ENCODE measurements at places on chromosomes 12 and 14. TPM values are rescaled to one million over a fixed set of nuclear protein-coding genes. Genes with fewer than 3 reads are reported as not detected.

PRB2 gene
- total RNA-seq: not detected

NELL2 gene
- total RNA-seq: 0.42 TPM

TAS2R42 gene
- total RNA-seq: not detected

MARK3 gene
- 76.0 TPM for total RNA-seq

EXOC3L4 gene
- 2.0 TPM for total RNA-seq

DNA sequence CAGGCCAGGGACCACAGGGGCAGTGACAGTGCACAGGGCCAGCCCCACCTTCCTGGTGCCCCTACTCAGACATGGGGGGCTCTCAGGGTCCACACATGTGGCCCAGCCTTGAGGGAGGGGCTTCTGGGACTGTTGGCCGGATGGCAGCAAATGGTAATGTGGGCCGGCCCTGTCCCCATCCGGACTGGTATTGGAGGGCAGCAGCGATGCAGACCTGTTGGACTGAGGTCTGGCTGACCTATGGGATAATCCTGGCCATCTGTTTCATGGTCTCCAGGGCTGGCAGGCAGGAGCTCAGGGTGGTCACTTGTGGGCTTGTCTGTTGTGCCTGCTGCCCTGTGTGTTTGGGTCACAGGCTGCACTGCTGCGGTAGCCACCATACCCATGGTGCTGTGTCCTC lies 387.5 kb downstream of the TMEM121 start:
- DNase-seq: no peak
- H3K36me3 ChIP-seq: no peaks in the 10 kb centered on the region
- no peaks in the 10 kb centered on the region for H3K4me1 ChIP-seq
- H3K4me3 ChIP-seq: no peak overlapping the region

DNA sequence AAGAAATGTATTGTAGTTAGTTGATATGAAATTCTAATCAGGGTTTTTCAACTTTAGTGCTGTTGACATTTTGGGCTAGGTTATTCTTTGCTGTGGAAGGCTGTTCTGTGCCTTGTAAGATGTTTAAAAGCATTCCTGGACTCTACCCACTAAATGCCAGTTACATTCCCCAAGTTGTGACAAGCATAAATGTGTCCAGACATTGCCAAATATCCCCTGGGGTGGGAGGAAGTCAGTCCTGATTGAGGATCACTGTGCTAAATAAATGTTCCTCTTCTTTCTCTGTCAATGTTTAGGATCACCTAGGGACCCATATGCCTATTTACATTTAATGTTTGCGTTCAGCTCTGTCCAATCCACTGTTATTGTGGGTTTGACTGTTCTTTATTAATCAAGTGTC lies 268.3 kb downstream of the TMTC2 start:
- no peak overlapping the region for H3K4me3 ChIP-seq
- no peaks in the 10 kb centered on the region for H3K27me3 ChIP-seq
- no peak for DNase-seq
- H3K36me3 ChIP-seq: no peaks in the 10 kb centered on the region
- no peaks in the 10 kb centered on the region for H3K4me1 ChIP-seq
- H3K27ac ChIP-seq: no peak overlapping the region

- no peaks in the 10 kb centered on the region for H3K27me3 ChIP-seq
- H3K4me1 ChIP-seq: no peaks in the 10 kb centered on the region
- no peak overlapping the region for H3K27ac ChIP-seq
- H3K36me3 ChIP-seq: no peaks in the 10 kb centered on the region
- DNase-seq: no peak
Measured at GRCh38 chr14:100469632-100470522, 117.3 kb downstream of the BEGAIN start.

DNA sequence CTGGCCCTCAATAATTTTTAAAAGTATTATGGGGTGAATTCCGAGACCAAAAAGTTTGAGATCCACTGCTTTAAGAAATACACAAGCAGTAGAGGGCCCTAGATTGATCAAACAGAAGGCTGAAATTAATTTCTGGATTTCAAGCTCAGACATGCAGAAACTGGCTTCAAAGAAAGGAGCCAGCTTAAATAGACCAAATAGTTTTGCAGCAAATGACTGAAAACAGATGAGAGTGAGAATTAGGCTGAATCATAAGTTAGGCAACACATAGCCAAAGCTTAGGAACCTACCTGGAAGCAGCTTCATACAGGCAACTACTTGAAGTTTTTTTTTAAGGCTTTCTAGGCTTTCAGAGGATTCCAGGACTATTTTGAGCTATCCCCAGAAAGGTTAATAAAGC lies 12.4 kb downstream of the ATF7 start:
- no peaks in the 10 kb centered on the region for H3K27me3 ChIP-seq
- no peak for DNase-seq
- peaks cover 45% of the 10 kb centered on the region for H3K36me3 ChIP-seq
- H3K27ac ChIP-seq: no peak overlapping the region
- peaks cover 24% of the 10 kb centered on the region for H3K4me1 ChIP-seq

- DNase-seq: no peak
- H3K27ac ChIP-seq: no peak overlapping the region
- H3K36me3 ChIP-seq: peaks cover 32% of the 10 kb centered on the region
- H3K4me1 ChIP-seq: no peaks in the 10 kb centered on the region
- H3K4me3 ChIP-seq: no peak overlapping the region
Measured at GRCh38 chr12:6443361-6443983, 1.3 kb upstream of the CD27 start.

DNA sequence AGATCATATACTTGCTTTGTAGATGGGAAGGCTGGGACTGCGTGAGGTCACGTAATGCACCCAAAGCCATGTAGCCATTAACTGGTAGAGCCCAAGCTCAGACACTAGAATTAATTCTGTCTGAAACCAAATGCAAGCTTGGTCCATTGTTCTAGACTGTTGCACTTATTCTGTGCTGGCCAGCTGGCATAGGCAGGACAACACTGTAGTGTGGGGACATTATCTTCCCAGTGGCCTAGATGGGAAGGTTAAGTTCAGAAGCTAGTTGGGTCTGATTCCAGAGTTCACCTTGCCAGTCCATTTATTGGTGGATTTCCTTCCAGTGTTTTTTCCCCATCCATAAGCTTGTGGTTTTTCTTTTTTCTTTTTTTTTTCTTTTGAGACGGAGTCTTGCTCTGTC lies 39.1 kb downstream of the KLC1 start:
- no peaks in the 10 kb centered on the region for H3K27me3 ChIP-seq
- H3K4me3 ChIP-seq: no peak overlapping the region
- DNase-seq: no peak
- H3K4me1 ChIP-seq: no peaks in the 10 kb centered on the region
- H3K36me3 ChIP-seq: no peaks in the 10 kb centered on the region

GRCh38 chr14:24699052-24699451 lies 65.1 kb upstream of the GZMB start:
- no peak overlapping the region for H3K27ac ChIP-seq
- no peaks in the 10 kb centered on the region for H3K4me1 ChIP-seq
- H3K27me3 ChIP-seq: no peaks in the 10 kb centered on the region
- DNase-seq: no peak
- H3K36me3 ChIP-seq: no peaks in the 10 kb centered on the region

- H3K27ac ChIP-seq: no peak overlapping the region
- no peak for DNase-seq
- H3K4me1 ChIP-seq: no peaks in the 10 kb centered on the region
- H3K36me3 ChIP-seq: no peaks in the 10 kb centered on the region
Measured at GRCh38 chr14:99125616-99126431, 146.2 kb downstream of the BCL11B start.

- no peaks in the 10 kb centered on the region for H3K36me3 ChIP-seq
- no peaks in the 10 kb centered on the region for H3K4me1 ChIP-seq
- peak overlapping the region; percentile 33 for H3K27ac ChIP-seq
- H3K4me3 ChIP-seq: peak overlapping the region; percentile 11
Measured at GRCh38 chr12:115354007-115354890, 670.3 kb upstream of the TBX3 start.

GRCh38 chr14:88181072-88181471 lies 142.0 kb downstream of the KCNK10 start:
- no peak overlapping the region for H3K27ac ChIP-seq
- H3K36me3 ChIP-seq: no peaks in the 10 kb centered on the region
- no peaks in the 10 kb centered on the region for H3K4me1 ChIP-seq
- H3K4me3 ChIP-seq: no peak overlapping the region
- no peaks in the 10 kb centered on the region for H3K27me3 ChIP-seq

- H3K36me3 ChIP-seq: no peaks in the 10 kb centered on the region
- H3K27ac ChIP-seq: no peak overlapping the region
- H3K4me1 ChIP-seq: peaks cover 77% of the 10 kb centered on the region
- no peak overlapping the region for H3K4me3 ChIP-seq
- DNase-seq: no peak
Measured at GRCh38 chr14:64508215-64508776, 3.7 kb downstream of the ZBTB1 start.

- no peaks in the 10 kb centered on the region for H3K36me3 ChIP-seq
- no peaks in the 10 kb centered on the region for H3K27me3 ChIP-seq
- no peak overlapping the region for H3K27ac ChIP-seq
- peaks cover 33% of the 10 kb centered on the region for H3K4me1 ChIP-seq
- no peak for DNase-seq
Measured at GRCh38 chr12:42420395-42420794, 94.4 kb downstream of the PPHLN1 start.

GRCh38 chr14:58077621-58078020 lies 74.4 kb downstream of the ARMH4 start:
- H3K27ac ChIP-seq: no peak overlapping the region
- no peak overlapping the region for H3K4me3 ChIP-seq
- H3K4me1 ChIP-seq: peaks cover 20% of the 10 kb centered on the region
- no peak for DNase-seq
- H3K36me3 ChIP-seq: no peaks in the 10 kb centered on the region
- no peaks in the 10 kb centered on the region for H3K27me3 ChIP-seq

DNA sequence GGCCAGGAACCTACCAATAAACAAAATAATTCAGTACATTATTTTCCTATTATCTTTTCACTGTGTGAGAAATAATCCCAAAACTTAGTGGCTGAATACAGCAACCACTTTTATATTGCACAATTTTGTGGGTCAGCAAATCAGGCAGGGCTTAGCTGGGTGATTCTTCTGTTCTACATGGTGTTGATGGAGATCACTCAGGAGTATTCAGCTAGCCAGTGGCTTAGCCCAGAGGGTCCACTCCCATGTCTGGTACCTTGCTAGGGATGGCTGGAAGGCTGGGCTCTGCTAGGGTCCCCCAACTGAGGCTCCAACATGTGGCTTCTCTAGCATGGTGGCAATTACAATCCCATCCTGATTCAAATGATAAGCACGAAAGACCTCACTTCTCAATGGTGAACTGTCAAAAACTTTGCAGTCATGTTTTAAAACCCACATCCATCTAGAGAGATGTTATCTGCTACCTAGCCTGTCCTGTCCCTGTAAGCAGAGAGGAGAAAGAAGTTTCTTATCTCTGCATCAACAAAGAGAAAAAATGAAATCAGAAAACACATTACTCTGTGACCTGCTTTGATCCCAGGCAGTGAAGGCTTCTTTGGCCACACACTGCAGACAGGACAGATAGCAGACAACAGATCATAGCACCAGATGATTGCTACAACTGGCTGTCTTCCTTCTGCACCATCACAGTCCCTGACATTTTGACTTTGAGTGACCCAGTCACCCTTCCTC lies 51.0 kb upstream of the MYL2 start:
- H3K4me3 ChIP-seq: no peak overlapping the region
- DNase-seq: no peak
- H3K27ac ChIP-seq: no peak overlapping the region
- no peaks in the 10 kb centered on the region for H3K4me1 ChIP-seq

GRCh38 chr14:103516426-103517173 lies 6.0 kb downstream of the CKB start:
- no peaks in the 10 kb centered on the region for H3K27me3 ChIP-seq
- H3K4me1 ChIP-seq: peaks cover 44% of the 10 kb centered on the region
- H3K36me3 ChIP-seq: no peaks in the 10 kb centered on the region

- no peak overlapping the region for H3K4me3 ChIP-seq
- no peaks in the 10 kb centered on the region for H3K27me3 ChIP-seq
- H3K4me1 ChIP-seq: no peaks in the 10 kb centered on the region
- DNase-seq: no peak
- no peaks in the 10 kb centered on the region for H3K36me3 ChIP-seq
- H3K27ac ChIP-seq: no peak overlapping the region
Measured at GRCh38 chr14:65303190-65303898, 109.2 kb upstream of the FUT8 start.

GRCh38 chr14:61526405-61527312 lies 168.7 kb upstream of the HIF1A start:
- peaks cover 56% of the 10 kb centered on the region for H3K4me1 ChIP-seq
- H3K36me3 ChIP-seq: no peaks in the 10 kb centered on the region
- DNase-seq: no peak
- H3K27ac ChIP-seq: peak overlapping the region; percentile 84

DNA sequence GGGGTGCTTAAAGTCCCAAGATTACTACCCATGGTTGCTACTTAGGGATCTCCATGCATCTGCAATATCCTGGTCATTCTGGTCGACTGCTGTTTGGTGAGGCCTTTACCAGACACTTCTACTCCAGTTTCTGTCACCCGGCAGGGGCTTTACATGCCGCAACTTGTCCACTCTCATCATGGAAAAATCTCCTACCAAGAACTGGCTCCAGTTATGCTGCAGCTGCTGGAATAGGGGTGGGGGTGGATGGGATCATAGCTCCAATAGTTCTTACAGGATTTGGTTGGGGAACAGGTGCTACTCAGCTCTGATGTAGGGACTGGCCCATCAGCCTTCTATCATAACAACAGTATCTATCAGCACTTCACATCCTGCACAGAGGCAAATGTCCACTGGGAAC lies 51.6 kb downstream of the SPTB start:
- peaks cover 28% of the 10 kb centered on the region for H3K4me1 ChIP-seq
- no peak overlapping the region for H3K4me3 ChIP-seq
- no peaks in the 10 kb centered on the region for H3K36me3 ChIP-seq
- peaks cover 3% of the 10 kb centered on the region for H3K27me3 ChIP-seq
- no peak overlapping the region for H3K27ac ChIP-seq

GRCh38 chr12:104588047-104588920 lies 131.5 kb downstream of the CHST11 start:
- DNase-seq: no peak
- H3K27ac ChIP-seq: no peak overlapping the region
- no peaks in the 10 kb centered on the region for H3K4me1 ChIP-seq
- H3K36me3 ChIP-seq: no peaks in the 10 kb centered on the region

- no peak overlapping the region for H3K27ac ChIP-seq
- no peaks in the 10 kb centered on the region for H3K27me3 ChIP-seq
- peaks cover 81% of the 10 kb centered on the region for H3K4me1 ChIP-seq
- H3K36me3 ChIP-seq: no peaks in the 10 kb centered on the region
- no peak for DNase-seq
- no peak overlapping the region for H3K4me3 ChIP-seq
Measured at GRCh38 chr12:47825173-47825639, 5.5 kb upstream of the HDAC7 start.

DNA sequence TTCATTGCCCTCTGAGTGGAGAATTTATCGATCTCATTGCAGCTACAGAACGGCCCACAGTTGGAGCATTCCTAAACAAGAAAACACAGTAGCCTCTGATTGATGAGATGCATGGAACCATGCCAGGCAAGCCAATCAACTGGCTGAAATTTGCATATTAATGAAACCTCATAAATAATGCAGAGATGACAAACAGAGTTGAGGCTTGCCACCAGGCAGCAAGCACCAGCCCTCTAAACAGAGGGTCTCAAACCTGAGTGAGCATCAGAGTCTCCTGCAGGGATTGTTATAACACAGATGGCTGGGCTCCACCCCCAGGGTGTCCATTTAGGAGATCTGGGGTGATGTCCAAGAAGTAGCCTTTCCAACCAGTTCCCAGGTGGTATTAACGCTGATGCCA lies 60.9 kb upstream of the CMKLR1 start:
- DNase-seq: no peak
- no peaks in the 10 kb centered on the region for H3K4me1 ChIP-seq
- no peak overlapping the region for H3K4me3 ChIP-seq
- no peak overlapping the region for H3K27ac ChIP-seq

GRCh38 chr12:46803517-46803916 lies 22.3 kb downstream of the SLC38A4 start:
- H3K4me1 ChIP-seq: no peaks in the 10 kb centered on the region
- no peak for DNase-seq
- no peaks in the 10 kb centered on the region for H3K36me3 ChIP-seq
- no peak overlapping the region for H3K27ac ChIP-seq

All from heart right ventricle (tissue), 16 donors.